ENCODE measurements at places on chromosomes 11 and 22.

DNA sequence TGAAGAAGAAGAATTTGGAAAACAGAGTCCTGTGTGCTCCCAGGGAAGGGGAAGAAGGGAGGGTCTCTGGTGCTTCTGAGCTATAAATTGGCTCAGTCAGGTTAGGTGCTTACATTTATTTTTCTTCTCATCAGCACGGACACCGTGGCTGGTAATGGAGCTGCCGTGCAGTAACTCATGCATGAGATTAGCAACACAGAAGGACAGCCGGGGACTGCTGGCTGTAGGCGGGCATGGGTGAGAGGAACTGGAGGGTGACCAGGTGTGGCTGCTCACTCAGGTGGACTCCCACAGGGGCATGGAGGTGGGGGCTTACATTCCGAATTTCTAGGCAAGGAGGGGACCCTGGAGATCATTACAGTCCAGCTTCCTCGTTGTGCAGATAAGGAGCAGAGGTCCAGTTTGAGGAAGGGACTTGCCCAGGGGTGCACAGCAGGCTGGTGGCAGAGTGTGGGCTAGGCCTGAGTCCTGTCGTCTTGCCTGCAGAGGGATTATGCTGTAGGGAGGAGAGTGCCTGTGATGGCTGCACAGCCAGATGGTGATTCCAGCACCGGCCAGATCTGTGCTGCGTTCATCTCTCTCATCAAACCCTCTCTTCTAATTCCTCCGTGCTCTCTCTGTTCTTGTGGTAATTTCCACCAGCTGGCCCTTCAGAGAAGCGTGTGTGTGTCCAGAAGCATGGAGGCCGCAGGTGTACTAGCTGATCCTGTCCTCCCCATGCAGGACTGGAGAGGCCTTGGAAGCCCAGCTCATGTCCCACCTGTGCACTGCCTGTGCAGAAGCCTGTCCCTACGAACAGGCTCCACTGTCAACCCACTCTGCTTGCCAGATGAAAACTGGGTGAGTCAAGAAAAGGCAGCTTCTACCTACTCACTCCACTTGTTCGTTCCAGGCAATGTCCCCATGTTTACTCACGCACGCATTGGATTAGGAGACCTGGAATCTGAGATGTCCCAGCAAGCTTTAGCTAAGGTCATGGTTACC, 78.9 kb downstream of the NTM start:
- no peak for DNase-seq

DNA sequence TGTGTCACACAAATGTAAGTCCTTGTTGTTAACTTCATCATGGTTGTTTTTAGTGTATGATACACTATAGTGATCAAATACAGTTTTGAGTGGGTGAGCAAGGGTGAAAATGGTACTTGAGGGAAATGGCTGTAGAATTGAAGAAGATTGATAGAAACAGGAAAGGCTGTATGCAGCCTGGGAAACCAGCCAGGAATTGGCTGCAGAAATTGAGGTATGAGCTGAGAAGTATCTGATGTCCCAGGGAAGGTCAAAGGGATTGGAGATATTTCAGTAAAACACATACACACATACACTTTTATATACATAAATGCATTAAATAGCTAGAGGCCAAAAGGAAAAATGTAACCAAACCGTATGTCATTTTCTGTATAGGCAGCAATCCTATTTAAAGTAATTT, 13.1 kb upstream of the YAP1 start:
- DNase-seq, result no peak

DNA sequence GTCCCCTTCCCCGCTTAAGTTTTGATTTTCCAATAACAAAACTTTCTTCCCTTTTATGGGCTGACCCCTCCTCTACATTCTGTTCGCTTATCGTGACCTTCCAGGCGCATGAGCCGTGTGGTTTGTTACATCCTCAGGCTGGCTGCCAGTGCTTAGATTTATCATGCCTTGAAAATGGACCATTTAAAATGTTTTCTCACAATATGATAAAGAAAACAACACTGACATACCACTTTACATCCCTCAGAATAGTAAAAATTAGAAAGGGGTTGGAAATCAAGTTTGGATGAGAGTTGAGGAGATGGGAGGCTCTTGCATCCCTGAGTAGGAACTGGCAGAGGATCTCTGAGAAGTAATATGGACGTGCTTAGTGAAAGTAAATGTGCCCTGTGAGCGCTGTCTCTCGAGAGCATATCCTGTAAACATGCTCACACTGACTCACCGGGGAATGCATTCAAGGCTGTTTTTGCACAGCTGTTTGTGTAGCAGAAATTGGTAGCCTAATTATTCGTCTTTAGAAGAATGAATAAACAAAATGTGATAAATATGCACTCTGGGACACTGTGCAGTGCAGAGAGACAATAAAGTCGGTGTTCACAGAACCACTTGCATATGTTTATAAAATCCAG, 17.1 kb upstream of the TOLLIP start:
- no peak for DNase-seq

DNA sequence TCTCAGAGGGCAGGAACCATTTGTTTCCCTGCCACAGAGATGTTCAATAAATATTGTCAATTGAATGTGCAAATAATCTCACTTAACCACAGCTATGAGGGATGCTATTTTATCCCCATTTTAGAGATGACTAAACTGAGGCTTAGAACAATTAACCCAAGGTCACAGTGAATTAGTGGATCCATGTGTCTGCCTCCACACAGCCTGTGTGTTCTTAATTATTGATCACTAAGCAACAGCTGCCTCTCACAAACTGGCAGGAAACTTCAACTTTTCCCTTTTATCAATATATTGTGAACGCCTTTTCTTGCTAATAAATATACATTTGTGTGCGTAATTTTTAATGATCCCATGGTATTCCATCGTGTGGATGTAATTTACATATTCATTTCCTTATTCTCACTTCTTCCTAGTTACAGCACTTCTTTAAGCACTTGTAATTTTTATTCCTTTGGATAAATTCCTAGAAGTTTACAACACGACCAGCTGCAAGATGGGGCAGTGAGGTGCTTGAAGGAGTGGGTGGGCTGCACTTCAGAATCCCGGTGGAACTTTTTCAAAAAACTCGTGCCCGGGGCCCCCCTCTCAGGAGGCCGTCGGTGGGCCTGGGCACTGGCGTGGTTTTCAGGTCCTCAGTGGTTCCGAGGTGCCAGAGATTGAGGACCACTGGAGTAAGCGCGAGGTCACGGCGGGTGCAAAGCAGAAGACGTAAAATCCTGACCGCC, 915 bp upstream of the SREBF2 start:
- no peak for DNase-seq

GRCh38 chr11:95279921-95280868, 49.2 kb upstream of the SESN3 start:
- no peak for DNase-seq

GRCh38 chr11:102580185-102580951, 44.8 kb downstream of the MMP20 start:
- DNase-seq, result no peak
